Right cardiac atrium (tissue), 5 donors: ENCODE measurements at places on chromosomes 13 and 19. TPM values are rescaled to one million over a fixed set of nuclear protein-coding genes. Genes with fewer than 3 reads are reported as not detected.

Gene ZNF17
- 10.6 TPM for total RNA-seq

Gene HSPB6
- 207 TPM for total RNA-seq

Gene ACER1
- not detected for total RNA-seq

Gene MCEMP1
- total RNA-seq, result 0.25 TPM

Gene LRRC25
- total RNA-seq, result 3.7 TPM

Gene ZNF723
- not detected for total RNA-seq

Gene LRRC4B
- 1.8 TPM for total RNA-seq

Gene ZNF763
- 1.8 TPM for total RNA-seq

Gene SLC17A7
- total RNA-seq, result 1.2 TPM

Gene NDUFA3
- 264 TPM for total RNA-seq

Gene ZNF844
- total RNA-seq, result 13.7 TPM

Gene GJB6
- not detected for total RNA-seq

Gene TEX29
- total RNA-seq, result not detected

Gene MYADM
- 133 TPM for total RNA-seq

Gene SIGLEC8
- total RNA-seq, result not detected

Gene LRG1
- 0.35 TPM for total RNA-seq

Gene FAM124A
- 8.6 TPM for total RNA-seq

Gene FAM216B
- total RNA-seq, result 50.9 TPM

Gene CEACAM1
- total RNA-seq, result 2.7 TPM

Gene DIAPH3
- total RNA-seq, result 0.33 TPM

Gene FXYD3
- 5.7 TPM for total RNA-seq

Gene TOMM40
- 36.7 TPM for total RNA-seq

Gene SIGLEC12
- total RNA-seq, result not detected

Gene LMTK3
- total RNA-seq, result 6.7 TPM

Gene CNMD
- not detected for total RNA-seq
